A549 treated with ZK216348 at 1 μM for 4 hours (cell line): ENCODE measurements at places on chromosomes 1 and 21. TPM values are rescaled to one million over a fixed set of nuclear protein-coding genes. Genes with fewer than 3 reads are reported as not detected.

The AGT gene
- 0.07 to 0.19 TPM (median 0.12 TPM) in 4 of 5 replicates, not detected in the other for total RNA-seq

The LRRC53 gene
- not detected in 5 replicates for total RNA-seq

The EPB41 gene
- 3.6 to 4.9 TPM (median 4.7 TPM) in 5 replicates for total RNA-seq

The NOTCH2 gene
- 16.9 to 33.3 TPM (median 25.5 TPM) in 5 replicates for total RNA-seq

The GUK1 gene
- total RNA-seq: 102 to 165 TPM (median 156 TPM) in 5 replicates

The LRRC71 gene
- total RNA-seq: 0.12 to 0.24 TPM (median 0.15 TPM) in 5 replicates

The SPRR1B gene
- not detected in 5 replicates for total RNA-seq

The DNAJC28 gene
- 0.17 to 0.54 TPM (median 0.27 TPM) in 5 replicates for total RNA-seq

The ADORA1 gene
- total RNA-seq: 0.27 to 1.6 TPM (median 1.0 TPM) in 5 replicates

The FCRL5 gene
- total RNA-seq: not detected in 5 replicates

The CD34 gene
- not detected in 5 replicates for total RNA-seq

The SH3BGR gene
- total RNA-seq: 0.94 to 1.1 TPM (median 0.98 TPM) in 3 of 5 replicates, not detected in the others

The S100A16 gene
- total RNA-seq: 374 to 526 TPM (median 478 TPM) in 5 replicates

The TIE1 gene
- total RNA-seq: not detected in 5 replicates

The VSIG8 gene
- not detected in 5 replicates for total RNA-seq

The PGM1 gene
- 34.9 to 38.5 TPM (median 37.3 TPM) in 5 replicates for total RNA-seq

The FAM229A gene
- total RNA-seq: 2.0 to 4.7 TPM (median 4.0 TPM) in 5 replicates

The LIPI gene
- total RNA-seq: not detected in 5 replicates

The TRNAU1AP gene
- total RNA-seq: 19.8 to 28.4 TPM (median 23.6 TPM) in 5 replicates

The UBE2U gene
- total RNA-seq: not detected in 5 replicates

The C1orf185 gene
- total RNA-seq: not detected in 5 replicates

The ZMYND12 gene
- 0.23 to 1.2 TPM (median 0.33 TPM) in 5 replicates for total RNA-seq

The NECTIN4 gene
- total RNA-seq: 0.81 to 2.9 TPM (median 2.0 TPM) in 5 replicates

The F13B gene
- 0.14 to 0.38 TPM in 2 of 5 replicates, not detected in the others for total RNA-seq

The OR2T35 gene
- not detected in 5 replicates for total RNA-seq

The HHIPL2 gene
- 7.8 to 12.3 TPM (median 11.6 TPM) in 5 replicates for total RNA-seq

The LEFTY2 gene
- total RNA-seq: not detected in 5 replicates

The OR2L13 gene
- total RNA-seq: not detected in 5 replicates

The NEK2 gene
- total RNA-seq: 41.4 to 47.4 TPM (median 43.7 TPM) in 5 replicates

The UBXN10 gene
- total RNA-seq: not detected in 5 replicates

The RGS4 gene
- total RNA-seq: 0.21 to 0.31 TPM in 2 of 5 replicates, not detected in the others

The THEM5 gene
- total RNA-seq: not detected in 5 replicates

The LCE1C gene
- total RNA-seq: not detected in 5 replicates

The PROK1 gene
- total RNA-seq: not detected in 5 replicates

The LMO4 gene
- 13.3 to 15.9 TPM (median 14.6 TPM) in 5 replicates for total RNA-seq

The CLCA4 gene
- not detected in 5 replicates for total RNA-seq

The FCGR1A gene
- not detected in 5 replicates for total RNA-seq

The ANGPTL3 gene
- total RNA-seq: not detected in 5 replicates
